Stimulated activated CD4-positive, alpha-beta T cell treated with anti-CD3 and anti-CD28 coated beads, Interleukin-1b, Interleukin-23, amount 100 ng/mL, for 48 hours (primary cell): ENCODE measurements at places on chromosomes 12 and 14.

DNA sequence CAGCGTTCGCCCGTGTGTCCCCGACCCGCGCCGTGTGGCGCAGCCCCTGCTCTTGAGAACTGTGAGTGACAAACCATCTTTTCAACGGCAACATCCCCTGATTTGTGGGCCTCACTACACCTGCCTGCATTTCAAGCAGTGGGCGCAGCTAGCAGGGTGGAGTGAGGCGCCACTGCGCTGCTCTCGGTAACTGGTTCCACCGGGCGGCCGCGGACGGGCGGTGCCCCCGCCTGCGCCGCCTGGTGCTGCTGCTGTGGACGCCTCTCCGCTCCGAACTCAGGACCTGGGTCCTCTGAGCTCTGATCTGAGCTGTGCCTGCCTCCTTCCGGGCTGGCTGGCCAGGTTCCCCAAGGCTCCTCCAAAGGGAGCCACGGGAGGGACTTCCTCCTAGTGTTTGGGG, 5.9 kb upstream of the DEGS2 start:
- no peak for DNase-seq

GRCh38 chr14:100712490-100712889, 14.2 kb upstream of the DLK1 start:
- no peak for DNase-seq

DNA sequence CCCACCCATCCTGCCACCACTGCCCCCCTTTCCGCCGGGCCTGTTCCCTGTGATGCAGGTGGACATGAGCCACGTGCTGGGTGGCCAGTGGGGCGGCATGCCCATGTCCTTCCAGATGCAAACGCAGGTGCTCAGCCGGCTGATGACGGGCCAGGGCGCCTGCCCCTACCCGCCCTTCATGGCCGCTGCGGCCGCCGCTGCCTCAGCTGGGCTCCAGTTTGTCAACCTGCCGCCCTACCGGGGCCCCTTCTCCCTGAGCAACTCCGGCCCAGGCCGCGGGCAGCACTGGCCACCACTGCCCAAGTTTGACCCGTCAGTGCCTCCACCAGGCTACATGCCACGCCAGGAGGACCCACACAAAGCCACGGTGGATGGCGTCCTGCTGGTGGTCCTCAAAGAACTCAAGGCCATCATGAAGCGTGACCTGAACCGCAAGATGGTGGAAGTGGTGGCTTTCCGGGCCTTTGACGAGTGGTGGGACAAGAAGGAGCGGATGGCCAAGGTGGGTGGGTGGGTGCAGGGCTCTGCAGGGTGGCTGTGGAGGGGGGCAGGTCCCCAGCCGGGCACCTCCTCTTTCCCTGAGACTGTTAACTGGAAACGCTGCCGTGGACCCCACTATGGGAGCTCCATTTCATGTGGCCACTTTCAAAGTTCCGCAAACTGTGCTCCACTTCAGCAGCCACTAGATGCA, 10.8 kb downstream of the SETD1B start:
- DNase-seq: no peak

DNA sequence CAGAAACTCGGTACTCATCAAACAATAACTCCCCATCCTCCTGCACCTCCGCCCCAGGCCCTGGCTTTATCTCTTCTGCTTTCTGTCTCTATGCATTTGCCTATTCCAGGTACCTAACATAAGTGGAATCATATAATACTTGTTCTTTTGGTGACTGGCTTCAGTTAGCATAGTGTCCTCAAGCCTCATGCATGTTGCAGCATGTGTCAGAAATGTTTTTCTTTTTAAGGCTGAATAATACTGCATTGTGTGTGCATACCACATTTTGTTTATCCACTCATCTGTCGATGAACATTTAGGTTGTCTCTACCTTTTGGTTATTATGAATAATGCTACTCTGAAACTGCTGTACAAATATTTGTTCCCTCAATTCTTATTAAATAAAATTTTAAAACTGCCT, 117.1 kb downstream of the KICS2 start:
- no peak for DNase-seq

GRCh38 chr12:114473018-114473417, 67.1 kb upstream of the TBX5 start:
- no peak for DNase-seq

DNA sequence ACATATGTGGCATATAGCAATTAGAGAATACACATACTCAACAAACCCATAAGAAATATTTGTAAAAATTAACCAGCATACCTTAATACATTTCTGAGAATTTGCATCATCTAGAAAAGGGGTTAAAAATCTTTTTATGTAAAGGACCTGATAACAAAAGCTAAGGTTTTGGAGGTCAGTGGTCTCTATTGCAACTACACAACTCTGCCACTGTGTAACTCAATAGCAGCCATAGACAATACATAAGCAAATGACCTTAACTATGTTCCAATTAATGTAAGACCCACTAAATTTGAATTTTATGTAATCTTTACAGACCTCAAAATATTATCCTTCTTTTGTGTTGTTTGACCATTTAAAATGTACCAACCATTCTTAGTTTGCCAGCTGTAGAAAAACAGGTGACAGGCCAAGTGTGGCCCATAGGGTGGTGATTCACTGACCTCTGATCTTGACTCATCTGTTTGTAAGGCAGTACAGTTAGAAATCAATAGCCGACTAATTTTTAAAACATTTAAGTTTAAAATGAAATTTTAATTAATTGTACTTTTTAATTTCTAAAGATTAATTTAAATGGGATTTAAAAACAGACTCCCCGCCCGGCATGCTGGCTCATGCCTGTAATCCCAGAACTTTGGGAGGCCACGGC, 7.4 kb upstream of the EPS8 start:
- DNase-seq: no peak

- DNase-seq: no peak
These were observed 21.3 kb downstream of the CLEC2A start for GRCh38 chr12:9910716-9911421.

GRCh38 chr12:67475725-67476124, 172.8 kb upstream of the DYRK2 start:
- no peak for DNase-seq

- DNase-seq: no peak
These were observed 631 bp upstream of the PTGR2 start for GRCh38 chr14:73851000-73851399.

DNA sequence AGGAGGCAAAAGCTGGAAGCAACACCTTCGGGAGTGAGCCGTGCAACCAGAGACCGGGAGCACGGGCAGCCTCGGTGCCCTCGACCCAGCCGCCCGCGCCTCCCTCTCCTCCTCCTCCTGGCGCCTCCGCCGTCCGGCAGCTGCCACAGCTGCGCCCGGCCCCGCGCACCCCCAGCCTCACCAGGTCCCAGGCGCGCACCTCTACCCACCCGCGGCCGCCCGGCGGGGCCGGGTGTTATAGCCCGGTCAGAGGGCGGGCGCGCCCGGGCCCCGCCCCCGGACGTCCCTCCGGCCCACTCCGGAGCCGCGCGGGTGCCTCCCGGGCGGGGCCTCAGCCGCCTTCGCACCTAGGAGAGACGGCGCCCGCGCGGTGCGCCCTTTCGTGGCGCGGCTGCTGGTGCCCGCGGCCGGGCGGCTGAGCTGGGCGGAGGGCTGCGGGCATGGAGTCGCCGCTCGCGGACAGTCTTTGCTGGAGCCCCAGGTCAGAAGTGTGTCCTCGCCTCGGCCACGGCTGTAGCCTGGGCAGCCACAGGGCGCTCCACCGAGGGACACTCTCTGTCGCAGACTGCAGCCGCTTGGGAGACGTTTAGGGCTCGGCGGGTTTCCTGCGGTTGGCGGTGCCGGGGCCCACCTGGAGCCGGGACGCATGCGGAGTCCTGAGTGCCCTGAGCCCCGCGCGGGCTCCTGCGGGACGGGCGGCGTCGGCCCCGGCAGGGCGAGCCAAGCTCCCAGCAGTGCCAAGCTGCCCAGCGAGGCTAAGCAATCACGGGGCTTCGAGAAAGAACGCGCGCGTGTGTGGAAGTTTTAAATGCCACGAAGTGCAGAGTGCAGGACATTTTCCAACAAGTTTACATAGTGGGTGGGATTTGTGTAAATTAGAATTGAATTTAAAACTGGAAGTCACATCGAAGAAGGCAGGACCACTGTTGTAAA, at the start of gene CPM:
Gene CPM (minus strand): TSS at position 211 of the 933 bp plus-strand sequence. CDS start 334 bp downstream, outside the sequence.
- DNase-seq: peak; percentile 76

DNA sequence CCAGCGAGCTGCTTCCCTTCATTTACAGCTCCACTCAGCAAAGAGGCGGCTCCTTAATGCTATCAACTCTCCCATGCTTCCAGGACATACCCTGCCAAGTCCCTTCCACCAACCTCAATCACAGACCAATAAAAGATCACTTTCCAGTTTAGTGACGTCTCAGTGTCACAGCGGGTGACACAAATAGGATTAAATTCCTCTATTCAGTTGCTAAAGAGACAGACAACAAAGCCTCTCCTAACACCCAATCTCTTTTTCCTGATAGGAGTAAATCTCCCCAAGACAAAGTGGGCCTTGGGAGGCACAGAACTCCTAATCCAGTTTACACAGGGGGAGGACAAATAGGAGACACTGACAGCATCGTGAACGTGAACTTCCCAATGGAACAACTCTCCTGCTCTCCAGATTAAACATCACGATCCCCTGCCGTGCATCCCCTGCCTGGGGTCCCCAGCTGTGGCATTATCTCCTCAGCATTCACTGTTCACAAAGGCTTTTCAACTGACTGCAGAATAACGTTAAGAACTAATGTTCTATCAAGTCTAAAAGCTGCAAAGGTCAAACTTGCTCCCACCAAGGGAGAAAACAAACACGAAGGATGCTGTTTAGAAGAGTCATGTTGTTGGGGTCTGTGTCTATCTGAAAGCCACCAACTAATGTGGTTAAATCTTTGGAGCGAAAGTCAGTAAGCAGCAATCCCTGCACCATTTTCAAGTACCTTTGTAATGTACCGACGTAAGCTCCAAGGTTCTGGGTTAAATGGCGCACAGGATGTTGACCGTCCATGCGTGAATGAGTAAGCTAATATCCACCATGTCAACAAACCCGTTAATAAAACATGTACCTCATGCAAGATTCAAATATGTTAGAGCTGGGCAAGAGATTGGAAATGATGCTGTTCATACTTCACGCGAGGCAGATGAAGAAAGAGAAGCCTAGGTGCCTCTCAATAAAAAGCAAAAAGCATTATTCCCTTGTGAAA, 31.5 kb downstream of the TMEM132D start:
- no peak for DNase-seq

DNA sequence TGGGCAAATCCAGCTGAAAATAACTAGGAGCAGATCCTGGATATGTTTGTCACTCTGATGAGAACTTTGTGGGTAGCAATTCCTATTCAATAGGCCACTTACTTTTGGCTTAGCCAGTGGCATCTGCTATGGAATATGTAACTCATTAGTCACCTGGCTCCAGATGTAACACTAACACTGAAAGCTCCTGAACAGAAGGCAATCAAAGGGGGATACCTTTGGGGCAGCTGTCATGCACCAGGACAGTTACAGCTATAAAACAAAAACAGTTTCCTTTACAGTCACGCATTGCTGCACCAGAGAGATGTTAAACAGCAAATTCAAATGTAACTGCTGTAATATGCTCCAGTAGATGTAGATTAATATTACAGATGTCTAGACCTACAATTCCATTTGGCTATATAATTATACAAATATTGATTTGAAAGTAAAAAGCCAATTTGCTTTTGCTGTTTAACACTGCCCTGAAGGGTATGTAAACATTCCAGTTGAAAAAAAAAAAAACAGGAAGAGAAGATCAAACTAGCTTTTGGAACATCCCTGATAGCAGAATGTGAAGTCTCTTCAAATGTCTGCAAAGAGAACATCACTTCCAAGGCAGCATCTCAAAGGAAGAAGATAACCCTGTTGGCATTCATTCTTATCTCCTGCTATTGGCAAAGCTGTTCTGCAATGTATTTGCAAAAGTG, 18.4 kb downstream of the RACGAP1 start:
- DNase-seq: no peak

DNA sequence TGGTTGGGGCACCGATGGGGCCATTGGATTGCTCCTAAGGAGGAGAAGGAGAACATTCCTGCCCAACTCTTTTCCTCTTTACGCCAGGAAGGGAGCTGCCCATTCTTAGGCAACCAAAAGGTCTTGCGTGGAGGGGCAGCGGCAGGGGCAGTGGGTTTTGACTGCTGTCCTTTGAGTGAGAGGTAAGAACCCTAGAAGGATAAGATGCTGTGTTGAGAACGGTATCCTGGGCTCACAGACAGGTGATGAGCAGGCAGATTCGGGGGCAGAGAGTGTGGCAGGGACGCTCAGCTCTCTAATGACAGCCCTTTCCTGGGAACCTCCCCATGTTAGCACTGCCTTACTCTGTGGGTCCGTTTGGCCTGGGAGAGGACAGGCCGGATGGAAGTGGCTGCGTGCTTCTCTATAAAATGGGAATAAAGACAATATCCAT, 13.2 kb downstream of the LRTM2 start:
- DNase-seq: no peak

- DNase-seq: no peak
These were observed 2.3 kb upstream of the HSPB8 start for GRCh38 chr12:119176267-119177055.

GRCh38 chr12:67925077-67925476, 64.2 kb upstream of the IFNG-AS1 start:
- no peak for DNase-seq

GRCh38 chr12:4307593-4308333, 13.2 kb upstream of the TIGAR start:
- no peak for DNase-seq

DNA sequence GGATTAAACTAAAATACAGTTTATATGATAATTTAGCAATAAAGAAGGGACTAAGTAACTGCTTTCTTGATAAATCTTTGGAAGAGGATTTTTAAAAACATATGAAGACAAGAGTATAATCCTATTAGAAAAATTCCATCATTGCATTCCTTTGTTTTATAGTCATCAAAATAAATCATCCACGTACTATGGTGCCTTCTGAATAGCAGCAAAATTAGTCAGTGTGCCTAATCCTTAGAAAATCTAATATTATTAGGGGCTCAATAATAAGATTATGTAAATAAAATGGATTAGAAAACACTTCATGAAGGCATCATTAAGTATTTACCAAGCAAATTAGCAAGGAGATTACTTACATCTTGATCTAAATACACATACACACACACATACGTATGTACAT, 102.1 kb downstream of the KCNH5 start:
- DNase-seq: no peak

DNA sequence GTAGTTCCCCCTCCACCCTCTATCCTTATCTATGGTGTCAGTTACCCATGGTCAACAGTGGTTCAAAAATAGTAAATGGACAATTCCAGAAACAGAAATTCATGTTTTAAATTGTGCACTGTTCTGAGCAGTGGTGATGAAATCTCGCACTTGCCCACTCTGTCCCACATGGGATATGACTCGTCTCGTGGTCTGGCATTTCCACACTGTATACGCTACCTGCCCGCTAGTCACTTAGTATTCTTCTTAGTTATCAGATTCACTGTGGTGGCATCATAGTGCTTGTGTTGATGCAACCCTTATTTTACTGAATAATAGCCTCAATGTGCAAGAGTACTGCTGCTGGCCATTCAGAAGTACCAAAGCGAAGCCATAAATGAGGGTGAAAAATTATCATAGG, 507.0 kb downstream of the SNAPC1 start:
- peak; percentile 2 for DNase-seq
